ENCODE measurements at places on chromosomes 4 and X.

GRCh38 chrX:120560842-120561633 is at the start of gene CUL4B:
Gene CUL4B (minus strand): TSS chrX:120560962. CDS start chrX:120560638, 324 bp downstream.
- DNase-seq = peak; percentile 85

DNA sequence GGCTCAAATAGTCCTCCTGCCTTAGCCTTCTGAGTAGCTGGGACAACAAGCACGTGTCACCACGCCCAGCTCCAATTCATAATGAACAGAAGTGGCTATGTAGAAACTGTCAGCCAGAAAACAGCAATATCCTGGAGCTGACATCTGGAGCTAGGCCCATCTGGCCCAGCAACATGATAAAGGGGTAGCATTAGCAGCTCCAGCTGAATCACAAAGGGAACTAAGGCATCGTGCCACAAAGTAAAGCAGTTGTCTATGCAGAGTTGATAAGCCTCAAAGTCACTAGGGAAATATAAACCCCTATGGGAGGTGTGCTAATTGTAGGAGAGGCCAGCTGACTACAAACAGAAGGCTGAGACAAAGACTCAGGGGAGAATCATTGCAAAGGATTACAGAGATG is 270.5 kb upstream of the GPC4 start:
- DNase-seq = no peak

DNA sequence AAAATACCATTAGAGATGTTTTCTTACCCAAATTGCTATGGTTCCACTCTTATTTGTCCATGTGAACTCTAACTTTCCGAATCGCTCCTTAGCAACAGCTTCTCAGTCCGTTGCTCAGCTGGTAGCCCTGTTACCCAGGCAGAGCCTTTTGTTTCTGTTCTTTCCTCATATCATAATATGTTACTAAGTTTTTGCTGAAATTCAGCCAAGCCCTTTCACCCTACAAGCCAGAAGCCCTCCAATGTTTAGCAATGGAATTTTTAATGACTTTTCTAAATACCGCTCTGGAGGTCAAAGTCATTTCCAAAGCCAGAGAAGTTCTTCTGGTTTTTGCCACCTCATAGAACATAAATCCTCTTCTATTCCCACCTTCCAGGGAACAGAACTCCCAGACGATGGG is 1029.5 kb downstream of the C4orf33 start:
- DNase-seq = no peak

DNA sequence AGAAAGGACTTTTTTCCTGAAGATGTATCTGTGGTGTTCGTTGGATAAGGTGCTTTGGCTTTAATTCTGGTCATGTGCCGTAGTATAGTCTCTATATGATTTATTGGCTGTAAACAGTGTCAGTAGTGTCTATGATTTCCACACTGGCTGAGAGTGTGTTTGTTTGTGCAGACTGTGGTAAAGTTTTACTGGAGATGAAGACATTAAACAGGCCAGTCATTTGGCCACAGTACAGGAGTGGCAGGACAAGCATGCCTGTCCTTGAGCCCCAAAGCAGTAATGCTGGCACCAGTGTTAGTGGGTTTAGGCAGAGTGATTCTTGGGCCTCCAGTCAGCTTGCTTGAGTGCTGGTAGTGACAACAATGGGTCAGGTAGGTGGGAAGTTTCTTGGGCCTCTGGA is 1023.9 kb upstream of the GRID2 start:
- DNase-seq = no peak
